ENCODE measurements at places on chromosomes 11 and 22. TPM values are rescaled to one million over a fixed set of nuclear protein-coding genes. Genes with fewer than 3 reads are reported as not detected.

Gene C22orf39
- total RNA-seq, result 14.0 TPM

Gene SCGB1D1
- total RNA-seq, result not detected

Gene QSER1
- total RNA-seq, result 14.7 TPM

Gene RAB39A
- total RNA-seq, result 0.61 TPM

Gene OR10A2
- not detected for total RNA-seq

Gene LINC01488
- 0.04 TPM for total RNA-seq

Gene BTG4
- total RNA-seq, result 0.17 TPM

Gene PHLDB1
- 9.4 TPM for total RNA-seq

Gene MPZL3
- 0.45 TPM for total RNA-seq

Gene FAM111B
- total RNA-seq, result 8.0 TPM

Data from A549 treated with dexamethasone at 1 μM for 4 hours (cell line).